ENCODE measurements at places on chromosomes 6 and 20.

GRCh38 chr6:168852376-168852884, 401.2 kb downstream of the THBS2 start:
- no peak for DNase-seq

DNA sequence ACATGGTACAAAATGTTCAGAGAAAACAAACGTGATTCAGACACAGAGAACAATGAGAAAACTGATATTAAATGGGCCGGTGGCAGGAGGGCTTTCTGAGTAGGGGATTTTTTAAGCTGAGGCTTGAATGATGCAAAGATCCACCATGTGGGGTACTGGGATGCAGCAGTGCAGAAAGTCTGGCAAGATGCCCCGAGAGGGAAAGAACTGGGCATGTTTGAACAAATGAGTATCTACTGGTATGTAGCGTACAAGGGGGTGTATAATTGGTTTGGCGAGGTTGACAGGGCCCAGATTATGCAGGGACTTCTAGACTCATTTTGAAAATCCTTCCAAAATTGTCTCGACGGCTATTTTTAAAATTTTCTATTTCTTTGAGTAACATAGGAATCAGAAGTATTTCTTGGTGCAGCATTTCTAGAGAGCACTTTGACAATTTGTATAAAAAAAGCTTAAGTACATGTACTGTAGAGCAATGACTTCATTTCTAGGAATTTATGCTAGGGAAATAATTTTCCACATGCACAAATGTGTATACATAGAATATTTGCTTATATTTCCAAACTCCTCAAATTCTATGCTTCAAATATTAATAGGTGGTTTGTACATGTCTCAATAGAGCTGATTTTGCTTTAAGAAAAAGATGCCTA, 119.6 kb upstream of the DOK5 start:
- DNase-seq: no peak

DNA sequence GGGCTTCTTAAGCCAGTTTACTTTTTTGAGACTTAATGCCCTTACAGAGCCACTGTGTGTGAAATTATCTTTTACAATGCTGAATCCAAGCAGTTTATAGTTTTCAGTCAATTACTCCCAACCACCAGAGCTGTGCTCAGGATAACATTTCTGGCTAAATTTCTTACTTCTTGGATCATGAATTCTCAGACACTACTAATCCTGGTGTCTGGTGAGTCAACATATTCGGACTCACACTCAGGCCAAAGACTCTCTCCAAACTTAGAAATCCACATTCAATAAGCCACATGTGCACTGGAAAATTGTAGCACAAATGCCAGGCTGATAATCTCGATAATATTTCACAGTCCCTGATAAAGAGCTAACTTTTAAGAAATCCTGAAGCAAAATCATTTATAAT, 49.0 kb downstream of the PTPRT start:
- no peak for DNase-seq

GRCh38 chr20:33945391-33946081, 48.2 kb upstream of the RALY start:
- no peak for DNase-seq

DNA sequence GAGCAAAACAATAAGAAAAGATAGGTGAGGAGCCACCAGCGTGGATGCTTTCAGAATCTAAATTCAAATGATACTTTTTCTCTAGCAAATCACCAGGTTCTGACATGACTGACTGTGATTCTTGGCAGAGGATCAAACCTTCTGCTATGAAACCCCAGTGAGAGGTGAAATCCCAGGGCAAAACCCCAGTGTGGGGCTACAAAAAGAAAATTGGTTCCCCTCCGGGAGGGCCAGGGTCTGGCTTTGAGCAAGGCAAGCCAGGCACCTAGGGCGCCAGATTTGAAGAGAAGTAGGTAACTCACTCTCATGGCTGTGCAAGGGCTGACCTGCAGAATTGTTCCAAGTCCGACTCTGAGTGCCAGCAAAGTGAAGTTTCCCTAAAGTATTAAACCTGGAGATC, 20.2 kb upstream of the RALGAPA2 start:
- DNase-seq: no peak

DNA sequence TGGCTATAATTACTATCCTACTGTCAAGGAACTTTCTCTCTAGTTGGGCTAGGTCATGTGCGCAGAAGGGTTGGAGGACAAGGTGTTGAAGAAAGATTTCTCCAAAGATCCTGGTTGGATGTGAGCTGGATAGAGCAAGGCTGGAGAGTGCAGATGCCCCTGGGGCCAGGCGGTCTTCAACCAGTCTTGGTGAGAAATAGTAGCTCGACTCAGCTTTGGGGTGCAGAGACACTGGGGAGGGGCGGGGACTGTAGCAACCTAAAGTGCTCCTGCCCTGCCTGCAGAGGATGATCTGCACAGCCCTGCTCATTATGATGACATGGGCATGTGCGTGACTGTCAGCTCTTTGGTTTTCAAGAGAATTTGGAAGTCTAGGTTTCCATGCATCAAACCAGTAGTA, 35.9 kb downstream of the PHACTR3 start:
- no peak for DNase-seq

DNA sequence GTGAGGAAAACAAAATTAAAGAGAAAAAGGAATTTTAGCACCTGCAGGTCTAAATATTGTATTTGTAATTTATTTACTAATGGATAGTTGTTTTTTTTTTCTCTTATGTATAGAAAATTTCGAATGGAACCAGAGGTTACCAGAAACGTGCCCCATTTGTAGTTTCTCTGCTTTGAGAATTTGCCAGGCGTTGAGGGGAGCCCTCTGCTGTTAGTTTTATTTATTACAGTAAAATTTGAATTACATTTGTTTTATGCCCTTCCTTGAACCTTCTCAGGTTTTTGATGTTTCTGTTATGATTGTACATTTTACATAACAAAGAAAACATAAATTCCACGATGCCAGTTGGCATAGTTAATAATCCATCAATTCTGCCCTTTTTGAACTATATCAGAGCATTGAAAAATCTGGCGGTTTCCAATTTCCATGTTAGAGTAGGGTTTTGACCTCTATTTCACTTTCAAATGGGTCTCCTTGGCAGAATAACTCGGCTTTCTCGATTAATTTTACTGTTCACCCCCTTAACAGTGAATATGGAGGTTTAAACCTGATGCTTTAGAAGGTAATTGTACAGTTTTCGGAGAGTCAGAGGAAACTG, 35.1 kb upstream of the RFPL4B start:
- DNase-seq: no peak

- DNase-seq: no peak
Observed at GRCh38 chr6:155274533-155274932, 10.7 kb downstream of the CLDN20 start.

- no peak for DNase-seq
Observed at GRCh38 chr20:35610833-35611427, 4.7 kb upstream of the SPAG4 start.

GRCh38 chr6:166955121-166955864, 1.1 kb downstream of the RNASET2 start:
- no peak for DNase-seq

DNA sequence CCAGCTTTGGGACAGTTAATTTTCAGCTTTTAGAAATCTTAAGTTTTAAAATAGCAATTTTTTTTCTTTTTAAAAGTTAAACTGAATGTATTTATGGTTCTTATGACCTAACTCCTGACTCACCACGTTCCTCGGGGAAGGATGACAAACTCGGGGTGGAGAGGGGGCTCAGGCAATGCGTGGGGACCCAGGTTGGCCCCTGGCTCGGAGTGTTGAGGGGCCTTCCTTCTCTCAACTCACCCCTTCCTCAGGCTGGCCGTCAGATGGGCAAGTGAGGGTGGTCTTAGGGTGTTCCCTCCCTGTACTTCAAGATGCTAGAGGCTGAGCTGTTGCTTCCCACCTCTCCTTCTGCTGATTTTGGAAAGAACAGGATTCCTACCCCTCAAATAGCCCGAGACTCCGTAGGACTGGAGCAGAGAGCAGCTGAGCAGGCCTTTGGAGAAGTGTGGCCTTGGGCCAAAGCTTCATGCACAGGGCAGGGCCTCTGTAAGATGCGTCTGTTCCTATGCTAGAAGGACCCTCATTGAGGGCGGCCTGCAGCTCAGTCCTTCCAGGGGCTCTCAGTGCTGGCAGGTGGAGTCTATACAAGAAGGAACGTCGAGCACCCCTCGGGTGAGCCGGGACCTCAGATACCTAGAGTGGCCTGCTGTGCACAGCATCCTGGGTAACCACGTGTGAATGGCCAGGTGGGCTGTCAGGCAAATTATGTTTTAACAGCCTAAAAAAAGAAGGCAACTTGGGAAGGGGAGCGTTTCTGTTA, 79.3 kb downstream of the TCP11 start:
- no peak for DNase-seq

GRCh38 chr6:15079288-15079817, 166.5 kb upstream of the JARID2 start:
- DNase-seq: no peak

GRCh38 chr20:46311719-46312074, 3.4 kb upstream of the CDH22 start:
- no peak for DNase-seq

- DNase-seq: no peak
Observed at GRCh38 chr20:17749978-17750721, 50.4 kb downstream of the BANF2 start.

GRCh38 chr20:47730744-47731143, 54.5 kb downstream of the SULF2 start:
- no peak for DNase-seq

- no peak for DNase-seq
Observed at GRCh38 chr6:157158456-157158855, 164.9 kb downstream of the TMEM242 start.

DNA sequence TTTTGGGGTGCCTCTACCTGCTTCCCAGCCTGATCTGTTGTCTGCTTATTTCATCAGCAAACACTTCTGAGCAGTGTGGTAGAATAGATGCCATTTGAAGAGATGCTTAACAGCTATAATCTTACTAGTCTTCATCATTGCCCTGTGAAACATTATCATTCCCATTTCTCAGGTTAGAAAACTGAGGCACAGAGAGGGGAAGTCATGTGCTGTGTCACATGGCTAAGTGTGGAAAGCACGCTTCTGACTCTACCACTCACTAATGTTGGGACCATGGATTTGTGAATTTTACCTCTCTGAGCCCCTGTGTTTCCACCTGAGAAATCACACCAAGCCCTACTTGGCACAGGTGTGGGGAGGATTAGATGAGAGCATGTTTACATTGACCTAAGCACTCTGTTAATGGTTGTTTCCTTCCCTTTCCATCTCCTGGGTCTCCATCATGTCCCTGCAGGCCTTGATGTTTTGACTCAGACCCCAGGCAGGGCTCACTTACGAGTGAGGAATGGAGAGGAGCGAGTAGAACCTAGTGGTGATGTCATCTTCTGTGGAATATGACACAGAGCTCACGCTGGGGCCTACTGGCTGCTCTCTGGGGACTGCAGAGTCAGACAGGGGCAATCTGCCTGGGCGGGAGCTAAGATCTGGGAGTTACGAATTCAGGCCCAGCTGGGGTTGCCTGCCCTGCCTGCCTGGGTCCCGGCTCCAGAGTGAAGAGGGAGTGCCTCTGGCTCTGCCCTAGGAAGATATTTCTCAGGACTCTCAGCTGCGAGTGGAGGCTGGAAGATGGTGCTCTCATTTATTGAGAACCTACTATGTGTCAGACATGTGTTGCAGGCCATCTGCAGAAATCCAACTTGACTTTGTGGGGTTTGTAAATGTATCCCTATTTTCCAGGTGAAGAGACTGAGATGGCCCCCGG, 64.3 kb downstream of the CDH22 start:
- DNase-seq: no peak
